ENCODE measurements at places on chromosomes 16 and 17.

GRCh38 chr17:67659028-67659427 is 58.7 kb upstream of the NOL11 start:
- no peak for DNase-seq

- no peak for DNase-seq
These were observed 8.1 kb downstream of the SMIM5 start for GRCh38 chr17:75641343-75641742.

- no peak for DNase-seq
These were observed 818 bp upstream of the NRN1L start for GRCh38 chr16:67883872-67884261.

DNA sequence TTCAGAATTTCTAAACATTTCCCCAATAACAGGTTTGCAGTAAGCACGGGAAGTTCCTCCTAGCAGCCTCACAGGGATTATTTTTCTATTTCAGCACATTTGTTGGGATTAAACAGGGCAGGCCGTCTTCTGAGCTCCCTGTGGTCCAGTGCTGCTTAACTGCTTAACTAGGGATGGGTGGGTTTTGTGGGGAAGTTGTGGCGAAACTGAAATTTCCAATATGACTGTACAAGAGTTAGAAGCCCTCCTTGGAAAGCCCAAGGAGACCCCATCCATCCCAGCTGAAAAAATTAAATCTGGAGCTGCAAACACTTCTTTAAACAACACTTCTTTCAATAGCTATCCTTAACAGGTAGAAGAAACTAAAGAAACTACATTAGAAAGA is 22.2 kb downstream of the FAM117A start:
- DNase-seq = no peak

Measured in GM04503 (cell line).